ENCODE measurements at places on chromosomes 6 and 20.

DNA sequence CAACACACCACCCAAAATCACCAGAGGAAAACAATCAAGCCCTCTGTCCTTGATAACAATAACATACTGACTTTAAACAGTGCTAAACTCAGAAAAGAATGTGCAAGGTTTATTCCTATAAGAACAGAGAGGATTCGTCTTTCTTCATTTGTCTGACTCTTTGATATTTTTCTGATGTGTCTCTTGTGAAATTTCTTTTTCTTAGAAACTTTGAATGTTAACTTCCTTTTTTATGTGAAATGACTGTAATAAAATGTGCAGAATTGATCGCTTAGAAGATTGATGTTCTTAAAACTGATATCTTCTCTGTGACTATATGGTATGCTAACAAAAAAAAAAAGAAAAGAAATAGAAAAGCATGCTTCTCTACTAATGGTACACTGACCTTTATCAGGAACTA is 947.4 kb upstream of the CITED2 start:
- no peak for DNase-seq

DNA sequence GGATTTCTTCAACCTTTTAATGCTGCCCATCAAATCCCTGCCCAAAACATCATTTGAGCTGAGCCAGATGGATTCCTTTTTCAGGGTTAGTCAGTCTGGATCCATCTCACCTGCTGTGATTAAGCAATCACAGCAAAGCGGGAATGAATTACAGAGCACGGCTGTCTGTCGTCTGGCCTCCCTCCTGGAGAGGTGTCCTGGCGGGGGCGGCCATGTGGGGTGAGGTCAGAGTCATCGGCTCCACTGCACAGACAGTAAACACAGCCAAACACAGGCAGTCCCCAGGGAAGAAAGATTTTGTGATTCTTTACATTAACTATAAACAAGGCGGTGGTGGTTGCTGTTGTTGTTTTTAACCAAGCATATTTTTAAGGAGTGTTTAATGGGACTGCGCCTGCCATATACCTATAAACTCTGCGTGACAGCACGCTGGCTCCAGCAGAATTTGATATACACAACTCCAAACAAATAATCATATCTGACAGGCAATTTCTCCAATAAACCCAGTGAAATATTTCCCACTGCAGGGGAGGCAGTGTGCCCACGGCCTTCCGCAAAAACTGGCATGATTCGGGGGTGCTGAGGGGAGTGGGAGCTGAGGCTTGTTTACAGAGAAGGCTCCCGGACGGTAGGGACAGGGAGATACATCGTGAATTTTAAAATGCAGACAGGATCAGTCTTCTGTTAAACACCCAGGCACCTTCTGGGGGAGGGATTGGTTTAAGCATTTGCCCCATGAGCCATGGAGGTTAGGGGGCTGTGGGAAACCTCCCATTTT is 232.0 kb upstream of the PMEPA1 start:
- DNase-seq, result no peak

- DNase-seq, result no peak
Measured at GRCh38 chr6:104713982-104714381, 145.7 kb downstream of the HACE1 start.

DNA sequence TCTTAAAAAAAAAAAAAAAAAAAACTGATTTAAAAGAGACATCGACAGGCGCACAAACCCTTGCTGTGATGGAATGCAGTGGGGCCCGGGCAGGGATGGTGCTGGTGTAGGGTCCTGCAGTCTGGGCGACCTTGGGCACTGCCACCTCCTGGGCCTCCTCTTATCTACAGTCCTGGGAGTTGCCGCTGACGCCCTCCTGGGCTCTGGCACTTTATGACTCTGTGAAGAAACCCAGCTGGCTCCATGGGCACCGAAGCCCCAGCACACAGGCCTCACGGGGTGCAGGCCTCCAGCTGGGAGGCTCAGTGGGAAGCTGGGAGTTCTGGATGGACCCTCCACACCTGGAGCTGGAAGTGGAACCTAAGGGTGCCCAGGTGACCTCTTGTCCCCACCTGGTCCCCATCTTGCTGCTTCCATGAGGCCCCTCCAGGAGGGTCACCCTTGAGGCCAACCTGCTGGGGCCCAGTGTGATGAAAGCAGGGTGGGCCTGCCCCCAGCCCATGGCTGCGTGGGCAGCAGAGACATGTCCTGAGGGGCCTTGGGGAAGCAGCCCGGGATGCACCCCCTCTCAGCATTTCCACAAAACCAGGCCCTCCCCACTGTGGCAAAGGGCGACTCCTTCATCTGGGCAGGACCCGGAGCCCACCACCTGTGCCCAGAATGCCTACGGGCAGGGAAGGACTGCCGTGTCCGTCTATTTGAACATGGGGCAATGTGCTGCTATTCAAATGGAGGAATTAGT is 104.9 kb downstream of the ASXL1 start:
- DNase-seq, result no peak

DNA sequence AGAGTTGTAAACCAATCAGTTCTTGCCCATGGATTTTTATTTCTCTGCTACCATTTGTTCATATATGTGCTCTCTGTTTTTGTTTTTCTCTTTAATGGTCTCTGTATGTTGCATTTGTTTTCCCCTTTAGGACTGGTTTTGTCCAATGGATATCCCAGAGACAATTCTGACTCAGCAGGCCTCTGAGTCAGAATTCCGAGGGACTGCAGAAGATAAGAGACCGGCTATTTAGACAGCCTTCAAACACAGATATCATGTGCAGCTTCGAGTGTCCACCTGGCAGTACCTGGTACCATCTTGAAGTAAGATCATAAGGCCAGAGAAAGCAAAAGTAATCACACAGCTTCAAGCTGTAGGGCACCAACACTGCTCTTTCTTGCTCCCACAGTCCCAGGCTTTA is 125.5 kb downstream of the ELOVL4 start:
- DNase-seq, result no peak

DNA sequence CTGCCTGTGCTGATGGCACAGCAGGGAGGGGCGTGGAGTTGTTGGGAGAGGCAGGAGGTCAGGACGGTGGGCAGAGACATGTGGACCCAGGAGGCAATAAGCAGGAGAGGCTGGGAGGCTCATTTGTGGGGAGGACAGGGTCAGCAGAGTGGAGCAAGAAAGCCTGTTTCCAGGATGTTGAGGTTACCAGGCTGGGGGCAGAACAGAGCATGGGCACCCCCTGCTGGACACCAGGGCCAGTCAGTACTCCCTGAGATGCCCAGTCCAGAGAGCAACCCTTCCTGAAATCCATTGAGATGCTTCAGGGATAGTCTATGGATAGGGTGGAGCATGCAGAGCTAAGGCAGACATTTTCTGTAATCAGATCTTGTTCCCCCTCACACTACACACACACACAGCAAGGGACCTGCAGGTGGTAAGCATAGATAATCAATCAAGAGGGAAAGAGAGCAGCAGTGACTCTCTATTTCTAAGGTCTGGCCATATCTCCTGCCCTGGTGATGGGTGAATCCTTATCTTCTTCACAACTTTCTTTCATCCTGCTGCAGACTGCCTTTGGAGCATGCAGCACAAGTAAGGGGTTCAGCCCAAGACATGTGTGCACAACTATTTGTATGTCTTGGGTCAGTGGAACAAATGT is 41.7 kb downstream of the MOCS1 start:
- peak; percentile 34 for DNase-seq

DNA sequence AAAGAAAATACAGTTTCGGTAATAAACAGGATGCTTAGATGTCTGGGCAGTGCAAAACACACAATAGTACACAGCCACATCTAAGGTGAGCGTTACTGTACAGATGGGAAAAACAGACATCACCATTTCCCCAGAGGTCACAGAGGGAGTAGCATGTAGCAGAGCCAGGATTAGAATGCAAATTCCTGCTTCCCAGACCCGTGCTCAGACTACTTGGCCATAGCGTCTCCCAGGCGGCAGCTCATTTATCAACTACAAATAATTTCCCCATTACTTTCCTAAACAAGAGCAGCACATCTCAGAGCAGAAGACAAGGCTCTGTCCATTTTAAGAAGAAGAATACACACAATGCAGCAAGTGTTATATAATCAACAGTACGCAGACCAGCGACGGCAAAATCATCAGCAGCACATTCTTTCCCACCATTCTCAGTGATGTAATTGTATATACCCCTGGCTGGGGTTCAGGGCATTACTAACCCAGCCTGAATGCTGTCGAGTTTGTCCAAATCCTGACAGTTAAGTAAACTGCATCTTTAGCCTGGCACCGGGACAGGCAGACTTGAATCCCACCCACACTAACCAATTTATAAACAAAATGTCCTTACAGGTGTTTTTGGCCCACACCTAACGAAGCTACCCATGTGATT is 61.9 kb downstream of the CNKSR3 start:
- no peak for DNase-seq

DNA sequence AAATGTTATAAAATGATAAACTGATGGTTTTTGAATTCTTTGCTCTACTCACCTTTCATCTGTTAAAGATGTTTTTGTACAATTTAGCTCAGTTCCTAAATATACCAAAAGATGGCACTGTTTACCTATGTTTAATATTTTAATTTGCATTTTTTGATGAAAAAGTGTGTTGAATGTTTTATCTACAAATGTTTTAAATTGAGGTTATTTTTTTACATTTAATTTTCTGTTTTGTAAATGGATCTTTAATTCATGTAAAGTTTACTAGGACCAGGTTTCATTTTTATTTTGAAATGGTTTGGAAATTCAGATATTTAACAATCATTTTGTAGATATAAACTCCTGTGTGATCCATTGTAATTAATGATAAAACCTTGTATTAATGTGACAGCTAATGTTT is 30.0 kb downstream of the CDKAL1 start:
- DNase-seq, result peak; percentile 66
